ENCODE measurements at places on chromosomes 16 and 17.

DNA sequence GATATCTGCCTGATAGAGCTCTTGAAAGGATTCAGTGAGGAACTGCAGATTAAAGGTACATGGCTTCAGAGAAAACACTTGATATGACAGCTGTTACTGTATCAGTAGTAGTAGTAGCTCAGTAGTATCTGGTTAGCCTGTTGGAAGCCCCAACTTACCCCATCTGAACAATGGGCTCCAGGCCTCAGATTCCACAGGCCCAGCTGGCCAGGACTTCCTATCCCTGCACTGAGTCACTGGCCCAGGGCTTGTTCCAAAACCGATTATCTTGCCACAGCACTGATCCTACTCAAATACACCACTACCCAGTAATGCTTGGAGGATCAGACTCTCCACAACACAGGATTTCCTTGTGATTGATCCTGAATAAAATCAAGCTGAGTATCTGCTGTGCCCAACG, 32.6 kb downstream of the DCUN1D3 start:
- DNase-seq = no peak

DNA sequence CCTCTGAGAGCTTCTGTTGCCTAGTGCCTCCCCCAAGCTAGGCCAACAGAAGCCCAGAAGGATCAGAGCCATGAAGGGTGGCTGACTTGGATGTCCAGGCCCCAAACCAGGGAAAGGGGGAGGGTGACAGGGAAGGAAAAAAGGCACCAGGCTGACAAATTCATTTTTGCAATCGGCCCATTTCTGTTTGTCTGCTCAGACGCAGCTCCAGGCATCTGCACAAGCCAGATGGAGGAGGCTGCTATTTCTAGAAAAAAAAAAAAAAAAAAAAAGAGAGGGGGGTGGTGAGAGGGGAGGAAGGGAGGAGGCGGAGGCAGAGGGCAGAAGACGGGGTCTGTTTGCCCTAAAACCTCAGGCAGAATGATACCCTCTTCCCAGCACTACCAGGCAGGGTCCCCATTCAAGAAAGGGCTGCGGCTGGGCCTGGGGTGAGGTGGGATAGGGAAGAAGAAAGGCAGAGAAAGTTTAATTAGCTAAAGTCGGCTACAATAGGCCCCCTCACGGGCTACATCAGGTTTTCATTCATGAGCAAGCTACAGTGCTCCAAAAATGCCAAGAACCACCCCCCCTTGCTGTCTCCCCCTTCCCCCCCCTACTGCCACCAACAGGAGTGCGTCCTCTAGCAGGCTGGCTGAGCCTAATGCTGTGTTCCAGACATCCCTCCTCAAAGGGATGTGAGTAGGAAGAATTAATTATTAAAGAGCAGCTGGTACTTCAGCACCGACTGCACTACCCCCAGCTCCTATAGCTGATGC, 2.4 kb downstream of the HDAC5 start:
- no peak for DNase-seq

DNA sequence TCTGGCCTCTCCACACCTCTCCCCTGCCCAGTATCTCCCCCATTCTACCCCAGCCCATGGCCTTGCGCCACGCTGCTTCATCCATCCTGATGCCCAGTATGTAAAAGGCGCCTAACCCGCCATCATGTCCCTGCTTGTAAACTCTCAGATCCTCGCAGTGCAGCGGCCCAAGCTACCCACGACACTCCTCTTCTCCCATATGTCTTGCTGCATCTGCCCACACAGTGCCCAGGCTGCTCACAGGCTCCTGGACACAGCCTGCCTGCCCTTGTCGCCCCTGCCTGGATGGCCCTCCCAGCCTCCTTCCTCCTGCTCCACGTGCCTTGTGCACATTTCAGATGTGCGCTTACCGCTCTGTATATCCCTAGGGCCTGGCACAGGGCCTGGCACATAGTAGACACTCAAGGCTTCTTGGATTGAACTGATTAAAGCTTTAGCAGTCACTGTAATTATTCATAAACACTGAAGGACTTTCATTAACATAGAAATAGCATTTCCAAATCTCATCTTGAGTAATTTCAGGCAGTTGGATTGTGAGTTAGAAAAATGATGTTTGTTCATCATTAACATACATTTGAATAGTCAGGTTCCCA, 129.1 kb downstream of the CLEC16A start:
- DNase-seq = no peak

GRCh38 chr16:65015599-65015998, 106.3 kb downstream of the CDH11 start:
- DNase-seq = no peak

- no peak for DNase-seq
Measured at GRCh38 chr16:81470796-81471636, 26.4 kb downstream of the CMIP start.

DNA sequence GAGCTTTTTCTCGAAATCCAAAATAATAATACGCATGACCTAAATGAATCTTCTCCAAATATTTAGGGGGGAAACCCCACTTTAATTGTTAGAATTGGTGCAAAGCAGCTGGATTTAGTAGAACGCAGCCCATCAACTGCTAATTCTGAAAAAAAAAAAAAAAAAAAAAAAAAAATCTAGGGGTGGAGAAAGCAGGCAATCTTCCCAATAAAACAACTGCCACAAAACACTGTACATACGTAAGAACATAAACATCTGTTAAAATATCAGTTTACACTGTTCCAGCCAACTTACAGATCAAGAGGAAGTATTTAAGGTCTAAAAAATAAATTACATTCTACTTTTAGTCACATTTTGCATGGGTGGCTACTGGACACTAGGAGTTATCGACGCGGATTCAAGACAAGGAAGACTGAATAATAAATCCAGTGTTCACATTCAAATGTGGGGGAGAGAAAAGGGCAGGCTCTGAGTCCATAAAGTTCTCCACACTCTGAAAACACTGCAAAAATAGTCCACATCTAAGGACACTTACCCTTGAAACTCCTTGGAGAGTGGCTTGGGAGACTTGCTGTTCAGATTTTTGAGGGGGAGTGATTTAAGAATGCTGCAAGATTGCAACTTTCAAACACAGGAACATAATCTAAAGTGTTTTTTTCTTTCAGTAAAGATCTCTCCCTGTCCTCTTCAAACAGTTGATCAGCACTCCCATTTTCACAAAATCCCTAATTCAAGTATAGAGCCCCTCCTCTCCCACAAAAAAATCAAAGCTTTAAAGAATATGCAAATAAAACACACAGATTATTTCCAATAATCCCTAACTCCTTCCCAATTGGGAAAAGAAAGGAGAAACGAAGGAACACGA, 1.3 kb downstream of the APPBP2 start:
- no peak for DNase-seq

- no peak for DNase-seq
Measured at GRCh38 chr16:7137560-7138330, 194.9 kb upstream of the RBFOX1 start.

DNA sequence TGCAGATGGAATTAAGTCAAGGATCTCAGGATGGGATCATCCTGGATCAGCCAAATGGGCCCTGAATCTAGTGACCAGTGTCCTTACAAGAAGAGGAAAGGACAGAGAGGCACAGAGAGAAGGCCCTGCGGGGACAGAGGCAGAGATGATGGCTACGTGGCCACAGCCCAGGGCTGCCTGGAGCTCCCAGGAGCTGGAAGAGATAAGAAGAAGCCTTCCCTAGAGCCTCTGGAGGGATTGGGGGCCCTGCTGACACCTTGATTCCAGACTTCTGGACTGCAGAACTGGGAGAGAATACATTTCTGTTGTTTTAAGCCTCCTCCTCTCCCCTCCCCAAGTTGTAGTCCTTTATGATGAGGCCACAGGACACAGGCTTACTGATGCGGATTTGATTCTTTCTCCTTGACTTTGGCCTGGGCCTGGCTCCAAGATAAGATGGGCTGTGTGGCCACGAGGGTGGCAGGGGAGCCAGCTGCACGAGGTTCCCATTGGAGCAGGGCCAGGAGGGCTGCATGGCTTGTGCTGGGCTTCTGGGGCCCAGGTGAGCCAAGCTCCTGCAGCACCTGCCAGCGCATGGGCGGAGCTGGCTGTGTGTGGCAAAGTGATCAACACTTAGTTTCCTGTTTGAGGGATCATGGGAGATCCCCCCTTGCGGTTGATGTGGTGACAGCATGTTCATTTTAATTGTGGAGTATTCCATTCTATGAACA, 146.1 kb downstream of the IRF8 start:
- DNase-seq = no peak

GRCh38 chr16:46745617-46746016, 2.5 kb downstream of the MYLK3 start:
- no peak for DNase-seq

GRCh38 chr17:51508048-51508447, 247.7 kb downstream of the UTP18 start:
- no peak for DNase-seq

- DNase-seq = no peak
Measured at GRCh38 chr16:49531931-49532840, 158.6 kb downstream of the C16orf78 start.

- no peak for DNase-seq
Measured at GRCh38 chr17:55323518-55324295, 58.9 kb downstream of the HLF start.

DNA sequence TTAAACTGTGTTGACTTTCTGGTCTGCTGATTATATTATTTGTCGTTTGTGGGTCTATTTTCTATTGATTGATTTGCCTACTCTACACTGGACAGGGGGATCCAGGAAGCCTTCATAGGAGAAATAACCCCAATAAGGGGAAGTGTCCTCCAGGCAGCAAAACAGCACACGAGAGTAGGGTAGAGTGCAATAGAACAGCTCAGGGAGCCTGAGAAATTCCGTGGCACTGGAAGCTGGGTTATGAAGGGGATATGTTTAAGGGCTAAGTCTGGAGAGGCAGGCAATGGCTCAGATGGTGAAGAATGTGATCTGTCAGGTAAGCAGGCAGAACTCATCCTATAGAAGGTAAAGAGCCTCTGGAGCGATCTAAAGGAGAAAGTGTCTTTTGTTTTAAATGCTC, 20.9 kb downstream of the GP2 start:
- no peak for DNase-seq

GRCh38 chr17:65750631-65751115, 189.2 kb upstream of the AXIN2 start:
- peak; percentile 84 for DNase-seq

- no peak for DNase-seq
Measured at GRCh38 chr17:1229900-1230501, 40.2 kb upstream of the BHLHA9 start.

DNA sequence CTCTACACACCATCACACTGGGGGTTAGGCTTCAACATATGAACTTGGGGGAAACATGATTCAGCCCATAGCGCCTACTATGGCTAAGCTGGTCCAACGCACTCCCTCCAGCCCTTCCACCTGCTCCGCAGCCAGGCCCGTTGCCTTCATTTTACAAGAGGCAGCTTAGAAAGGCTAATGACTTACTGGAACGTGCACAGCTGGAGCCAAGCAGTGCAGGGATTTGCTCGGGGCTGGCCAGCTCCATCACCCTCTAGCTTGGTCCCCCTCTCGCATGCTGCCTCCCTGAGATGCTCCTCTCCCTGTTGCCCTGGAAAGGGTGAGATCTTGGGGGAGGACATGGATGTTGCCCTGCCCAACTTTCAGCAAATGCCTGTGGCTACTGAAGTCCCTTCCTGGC, 2.8 kb upstream of the CACNG1 start:
- DNase-seq = no peak

DNA sequence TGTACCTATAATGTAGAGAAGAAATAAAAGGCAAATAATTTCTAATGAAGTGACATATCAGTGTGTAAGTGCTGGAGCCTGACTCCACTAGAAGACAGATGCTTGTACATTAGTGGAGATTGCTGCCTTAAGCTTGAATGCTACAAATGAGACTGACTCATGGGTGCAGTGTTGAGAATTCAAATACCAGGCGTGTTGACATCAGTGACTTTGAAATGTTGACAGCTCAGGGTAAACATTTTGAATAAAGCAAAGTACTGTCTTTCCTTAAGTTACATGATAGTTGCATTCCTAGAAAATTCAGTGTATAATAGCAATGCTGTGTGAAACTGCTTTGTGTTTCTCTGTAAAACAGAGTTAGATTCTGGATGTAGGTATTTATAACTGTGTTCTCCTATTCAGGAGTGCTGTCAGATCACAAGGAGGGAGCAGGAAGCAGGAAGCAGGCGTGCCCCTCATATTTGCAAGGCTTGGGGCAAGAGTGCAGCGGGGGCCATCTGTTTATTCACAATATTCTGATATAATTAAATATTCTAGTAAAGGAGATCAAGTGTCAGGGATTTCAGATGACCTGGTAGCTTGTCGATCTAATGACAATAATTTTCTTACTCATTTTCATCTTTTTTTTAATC, 119.0 kb downstream of the SPECC1 start:
- no peak for DNase-seq

DNA sequence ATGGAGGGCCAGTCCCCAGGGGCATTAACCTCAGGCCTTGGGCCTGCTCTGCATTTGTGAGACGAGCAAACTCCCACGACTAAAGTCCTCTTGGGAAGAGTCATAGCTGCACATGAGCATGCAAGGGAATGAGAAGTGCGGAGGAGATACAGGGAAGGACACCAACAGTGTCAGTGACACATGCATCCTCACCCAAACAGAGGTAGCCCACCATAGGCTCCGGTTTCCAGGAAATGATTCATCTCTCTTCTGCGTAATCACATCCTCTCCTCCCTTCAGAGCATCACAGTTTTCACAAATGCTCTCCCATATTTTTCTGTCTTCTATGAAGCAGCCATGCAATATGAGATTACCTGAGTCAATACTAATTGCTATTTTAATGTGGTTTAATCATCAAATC, 725.7 kb upstream of the GOT2 start:
- no peak for DNase-seq

GRCh38 chr17:66511135-66511534, 208.7 kb downstream of the PRKCA start:
- no peak for DNase-seq

GRCh38 chr17:76145231-76146052, 4.4 kb upstream of the FOXJ1 start:
- DNase-seq = no peak

GRCh38 chr17:4898927-4899326, 409 bp upstream of the C17orf107 start:
- no peak for DNase-seq

- DNase-seq = no peak
Measured at GRCh38 chr16:11097094-11097786, 152.9 kb downstream of the CLEC16A start.

- no peak for DNase-seq
Measured at GRCh38 chr16:23160082-23160481, 10.8 kb upstream of the USP31 start.

- DNase-seq = no peak
Measured at GRCh38 chr17:6467567-6467966, 23.3 kb downstream of the PIMREG start.

- no peak for DNase-seq
Measured at GRCh38 chr16:84729716-84730320, 30.0 kb downstream of the USP10 start.

DNA sequence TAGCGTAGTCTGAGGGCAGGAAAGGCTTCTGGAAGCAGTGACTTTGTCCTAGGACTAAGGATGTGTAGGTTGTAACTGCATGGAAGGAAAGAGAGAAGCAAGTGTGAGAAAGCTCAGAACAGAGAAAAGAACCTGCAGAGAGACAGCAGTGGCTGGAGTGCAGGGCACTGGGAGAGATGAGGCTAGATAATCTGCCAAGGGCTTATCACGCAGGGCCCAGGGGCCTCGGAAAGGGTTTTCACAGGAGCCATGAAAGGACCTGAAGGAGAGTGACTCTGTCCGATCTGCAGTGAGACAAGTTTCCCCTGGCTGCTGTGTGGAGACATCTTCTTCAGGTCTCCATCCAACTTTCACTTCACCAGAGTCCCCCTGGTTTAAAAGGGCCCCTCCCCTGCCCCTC, 7.1 kb upstream of the SRCAP start:
- no peak for DNase-seq

GRCh38 chr16:24552705-24553246, 13.4 kb downstream of the RBBP6 start:
- no peak for DNase-seq

GRCh38 chr16:17775061-17775460, 304.3 kb upstream of the XYLT1 start:
- no peak for DNase-seq
